Activated CD4-positive, alpha-beta T cell treated with anti-CD3 and anti-CD28 coated beads, Interleukin-2, amount 10 ng/mL, durations not matched to agents 7 days and 5 days (primary cell): ENCODE measurements at places on chromosomes 1 and 21. TPM values are rescaled to one million over a fixed set of nuclear protein-coding genes. Genes with fewer than 3 reads are reported as not detected.

- no peak for DNase-seq
- no peaks in the 10 kb centered on the region for H3K4me1 ChIP-seq
- no peak overlapping the region for H3K27ac ChIP-seq
- no peak overlapping the region for H3K4me3 ChIP-seq
Observed at GRCh38 chr1:79110749-79111148, 104.2 kb upstream of the ADGRL4 start.

GRCh38 chr21:37758982-37759381 is 157.3 kb downstream of the KCNJ6 start:
- H3K27me3 ChIP-seq: no peaks in the 10 kb centered on the region
- no peak overlapping the region for H3K4me3 ChIP-seq
- no peaks in the 10 kb centered on the region for H3K36me3 ChIP-seq
- H3K4me1 ChIP-seq: no peaks in the 10 kb centered on the region
- no peak for DNase-seq

- H3K27ac ChIP-seq: no peak overlapping the region
- no peak for DNase-seq
- H3K27me3 ChIP-seq: no peaks in the 10 kb centered on the region
- H3K36me3 ChIP-seq: peaks cover 66% of the 10 kb centered on the region
- peaks cover 46% of the 10 kb centered on the region for H3K4me1 ChIP-seq
- no peak overlapping the region for H3K4me3 ChIP-seq
Observed at GRCh38 chr1:39001516-39002421, 10.7 kb downstream of the AKIRIN1 start.

- no peak for DNase-seq
- no peaks in the 10 kb centered on the region for H3K36me3 ChIP-seq
- H3K4me1 ChIP-seq: peaks cover 7% of the 10 kb centered on the region
Observed at GRCh38 chr1:211634461-211634860, 41.0 kb downstream of the NEK2 start.

GRCh38 chr21:38793926-38794713 is 11.6 kb upstream of the ETS2 start:
- H3K27ac ChIP-seq: no peak overlapping the region
- no peaks in the 10 kb centered on the region for H3K27me3 ChIP-seq

GRCh38 chr1:39110882-39111281 is 84.7 kb downstream of the NDUFS5 start:
- peaks cover 4% of the 10 kb centered on the region for H3K27me3 ChIP-seq
- H3K4me1 ChIP-seq: peaks cover 7% of the 10 kb centered on the region
- H3K4me3 ChIP-seq: no peak overlapping the region
- H3K36me3 ChIP-seq: no peaks in the 10 kb centered on the region
- DNase-seq: no peak

DNA sequence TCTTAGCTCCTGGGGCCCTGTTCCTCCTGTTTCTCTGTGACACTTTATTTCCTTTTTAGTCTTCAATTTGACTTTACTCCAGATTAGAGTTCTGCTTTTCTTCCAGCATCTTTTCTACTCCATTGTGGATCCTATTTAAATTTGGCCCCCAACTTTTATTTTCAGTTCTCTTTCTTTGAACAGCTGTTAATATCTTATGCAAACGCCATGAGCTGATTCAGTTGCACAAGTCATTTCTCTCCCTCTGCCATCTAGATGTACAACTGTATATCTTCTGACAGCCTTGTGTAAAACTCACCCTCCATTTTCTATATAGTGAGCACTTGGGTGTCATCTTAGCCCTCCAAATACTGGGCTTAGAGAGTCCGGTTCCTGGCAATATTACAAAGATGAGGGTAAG is 42.2 kb downstream of the SPATA17 start:
- no peaks in the 10 kb centered on the region for H3K4me1 ChIP-seq
- no peak for DNase-seq
- H3K4me3 ChIP-seq: no peak overlapping the region
- H3K36me3 ChIP-seq: no peaks in the 10 kb centered on the region

- peak overlapping the region; percentile 71 for H3K4me3 ChIP-seq
- peaks cover 18% of the 10 kb centered on the region for H3K36me3 ChIP-seq
- peaks cover 25% of the 10 kb centered on the region for H3K27me3 ChIP-seq
- peaks cover 65% of the 10 kb centered on the region for H3K4me1 ChIP-seq
Observed at GRCh38 chr1:112704934-112705627, 1.8 kb downstream of the RHOC start.

GRCh38 chr1:214187121-214187900 is 93.6 kb upstream of the SMYD2 start:
- H3K27ac ChIP-seq: no peak overlapping the region
- peaks cover 65% of the 10 kb centered on the region for H3K27me3 ChIP-seq
- H3K4me1 ChIP-seq: peaks cover 3% of the 10 kb centered on the region
- no peak overlapping the region for H3K4me3 ChIP-seq
- no peak for DNase-seq
- no peaks in the 10 kb centered on the region for H3K36me3 ChIP-seq

- no peaks in the 10 kb centered on the region for H3K27me3 ChIP-seq
- no peaks in the 10 kb centered on the region for H3K36me3 ChIP-seq
- no peak for DNase-seq
Observed at GRCh38 chr1:164725401-164725800, 166.4 kb downstream of the PBX1 start.

- no peaks in the 10 kb centered on the region for H3K27me3 ChIP-seq
- peaks cover 72% of the 10 kb centered on the region for H3K4me1 ChIP-seq
- H3K36me3 ChIP-seq: peaks cover 52% of the 10 kb centered on the region
- no peak for DNase-seq
- peak overlapping the region; percentile 86 for H3K27ac ChIP-seq
- peak overlapping the region; percentile 90 for H3K4me3 ChIP-seq
Observed at GRCh38 chr1:26546375-26546774, 16.8 kb downstream of the RPS6KA1 start.

DNA sequence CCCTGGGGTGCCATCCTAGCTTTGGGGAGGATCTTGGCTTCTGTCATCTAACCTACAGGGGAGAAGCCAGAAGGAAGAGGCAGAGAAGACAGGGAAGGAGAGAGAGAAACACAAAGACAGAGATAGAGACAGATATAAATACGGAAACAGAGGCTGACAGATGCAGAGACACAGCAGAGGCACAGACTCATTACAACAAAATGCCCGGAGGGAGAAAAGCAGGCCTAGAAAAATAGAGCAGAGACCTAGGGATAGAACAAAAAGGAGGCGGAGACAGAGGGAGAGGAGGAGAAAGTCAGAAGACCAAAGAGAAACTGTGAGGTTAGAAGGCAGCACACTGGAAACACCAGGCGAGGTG is 1.9 kb downstream of the PEAR1 start:
- H3K4me3 ChIP-seq: no peak overlapping the region
- no peak overlapping the region for H3K27ac ChIP-seq
- DNase-seq: no peak
- no peaks in the 10 kb centered on the region for H3K36me3 ChIP-seq
- H3K27me3 ChIP-seq: peaks cover 46% of the 10 kb centered on the region
- H3K4me1 ChIP-seq: peaks cover 34% of the 10 kb centered on the region

DNA sequence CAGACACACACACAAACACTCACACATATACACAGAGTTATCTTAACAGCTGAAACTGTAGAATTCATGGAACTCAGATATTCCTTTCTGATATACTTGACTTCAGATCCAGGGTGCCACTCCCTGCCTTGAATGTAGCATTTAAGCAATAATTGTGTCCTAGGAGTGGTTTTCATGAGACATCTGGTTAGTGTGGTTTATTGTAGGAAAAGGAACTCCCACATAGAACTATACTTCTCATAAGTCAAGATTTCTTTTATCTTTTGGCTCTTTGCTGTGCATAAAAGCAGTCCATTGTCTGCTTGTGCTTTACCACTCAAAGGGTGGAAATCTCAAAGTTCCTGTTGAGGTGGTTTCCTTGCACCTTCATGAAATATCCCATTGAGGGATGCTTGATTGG is 272.6 kb upstream of the SGIP1 start:
- no peaks in the 10 kb centered on the region for H3K27me3 ChIP-seq
- H3K4me3 ChIP-seq: no peak overlapping the region
- peaks cover 56% of the 10 kb centered on the region for H3K4me1 ChIP-seq
- H3K36me3 ChIP-seq: peaks cover 3% of the 10 kb centered on the region

- H3K4me1 ChIP-seq: peaks cover 47% of the 10 kb centered on the region
- peak; percentile 20 for DNase-seq
- peak overlapping the region; percentile 95 for H3K4me3 ChIP-seq
- peaks cover 9% of the 10 kb centered on the region for H3K36me3 ChIP-seq
- no peaks in the 10 kb centered on the region for H3K27me3 ChIP-seq
Observed at GRCh38 chr1:153921803-153922075, 1.0 kb downstream of the GATAD2B start.

- H3K36me3 ChIP-seq: no peaks in the 10 kb centered on the region
- peaks cover 3% of the 10 kb centered on the region for H3K4me1 ChIP-seq
- H3K27me3 ChIP-seq: no peaks in the 10 kb centered on the region
Observed at GRCh38 chr1:230758709-230759368, 11.7 kb downstream of the CAPN9 start.

DNA sequence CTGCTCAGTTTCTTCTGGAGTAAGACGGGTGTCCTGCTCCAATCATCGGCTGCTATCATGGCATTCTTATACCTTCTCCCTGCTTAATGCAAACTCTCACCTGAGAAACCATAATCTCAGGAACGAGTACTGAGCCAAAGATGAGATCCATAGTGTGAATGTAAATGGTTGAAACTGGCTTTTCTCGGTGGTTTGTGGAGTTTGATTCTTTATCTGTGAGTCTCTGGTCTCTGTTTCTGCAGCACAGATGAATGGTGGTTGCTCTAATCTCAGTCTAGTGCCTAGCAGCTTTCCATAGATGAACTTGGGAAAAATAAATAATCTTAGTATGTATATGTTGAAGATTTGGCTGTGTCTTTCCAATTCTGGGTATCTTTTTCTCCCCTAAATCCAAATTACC is 274.4 kb downstream of the HHAT start:
- no peak overlapping the region for H3K27ac ChIP-seq
- no peaks in the 10 kb centered on the region for H3K27me3 ChIP-seq
- H3K4me3 ChIP-seq: no peak overlapping the region
- DNase-seq: no peak
- H3K36me3 ChIP-seq: no peaks in the 10 kb centered on the region
- H3K4me1 ChIP-seq: no peaks in the 10 kb centered on the region

DNA sequence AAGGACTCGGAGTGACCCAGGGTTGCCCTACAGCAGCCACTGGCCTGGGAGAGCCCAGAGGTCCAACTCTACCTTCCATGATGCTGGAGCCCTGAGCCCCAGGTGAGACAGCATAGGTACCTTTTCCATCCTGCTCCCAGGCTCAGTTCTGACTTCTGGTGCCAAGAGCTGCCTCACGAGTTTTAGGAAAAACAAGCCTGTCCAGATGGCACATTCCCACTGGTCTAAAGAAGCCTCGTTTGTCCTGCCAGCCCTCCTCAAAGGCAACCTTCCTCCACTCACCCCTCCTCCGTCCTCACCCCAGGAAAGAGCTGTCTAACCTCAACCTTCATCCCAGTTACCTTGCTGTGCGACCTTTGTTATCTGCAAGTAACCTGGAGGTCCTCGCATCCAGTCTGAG is 53.5 kb upstream of the PRELP start:
- H3K27ac ChIP-seq: no peak overlapping the region
- H3K27me3 ChIP-seq: peaks cover 27% of the 10 kb centered on the region
- DNase-seq: no peak
- no peak overlapping the region for H3K4me3 ChIP-seq
- no peaks in the 10 kb centered on the region for H3K4me1 ChIP-seq

- H3K36me3 ChIP-seq: no peaks in the 10 kb centered on the region
- H3K27ac ChIP-seq: no peak overlapping the region
- no peak overlapping the region for H3K4me3 ChIP-seq
- H3K27me3 ChIP-seq: no peaks in the 10 kb centered on the region
Observed at GRCh38 chr1:164519426-164519825, 39.6 kb upstream of the PBX1 start.

GRCh38 chr1:9881838-9882249 is 28.2 kb downstream of the CTNNBIP1 start:
- H3K27ac ChIP-seq: peak overlapping the region; percentile 81
- no peak for DNase-seq
- peaks cover 26% of the 10 kb centered on the region for H3K4me1 ChIP-seq
- H3K4me3 ChIP-seq: no peak overlapping the region
- H3K36me3 ChIP-seq: no peaks in the 10 kb centered on the region

DNA sequence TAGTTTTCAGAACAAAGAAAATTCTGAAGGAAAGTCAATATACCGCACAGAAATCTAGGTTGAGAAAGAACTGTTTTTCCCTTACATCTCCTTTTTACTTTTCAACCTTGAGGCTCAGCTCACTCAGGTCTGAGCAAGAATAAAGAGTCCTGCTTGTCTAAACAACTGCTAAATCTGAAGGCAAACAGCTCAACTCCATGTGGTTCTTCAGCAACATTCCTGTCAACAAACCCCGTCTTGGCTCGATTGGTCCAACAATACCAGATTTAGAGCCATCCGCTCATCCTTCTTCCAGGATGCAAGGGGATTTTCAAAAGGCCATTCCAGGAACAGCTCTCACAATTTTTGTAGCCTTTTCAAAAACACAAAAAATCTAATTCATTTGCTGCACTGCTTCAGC is 119.8 kb downstream of the HLCS start:
- H3K27ac ChIP-seq: no peak overlapping the region
- H3K36me3 ChIP-seq: no peaks in the 10 kb centered on the region
- H3K4me3 ChIP-seq: no peak overlapping the region
- no peaks in the 10 kb centered on the region for H3K27me3 ChIP-seq
- H3K4me1 ChIP-seq: peaks cover 4% of the 10 kb centered on the region
- DNase-seq: no peak

- H3K27ac ChIP-seq: no peak overlapping the region
- peaks cover 20% of the 10 kb centered on the region for H3K4me1 ChIP-seq
- DNase-seq: no peak
- H3K27me3 ChIP-seq: peaks cover 16% of the 10 kb centered on the region
Observed at GRCh38 chr1:101448018-101448417, 211.2 kb downstream of the S1PR1 start.

DNA sequence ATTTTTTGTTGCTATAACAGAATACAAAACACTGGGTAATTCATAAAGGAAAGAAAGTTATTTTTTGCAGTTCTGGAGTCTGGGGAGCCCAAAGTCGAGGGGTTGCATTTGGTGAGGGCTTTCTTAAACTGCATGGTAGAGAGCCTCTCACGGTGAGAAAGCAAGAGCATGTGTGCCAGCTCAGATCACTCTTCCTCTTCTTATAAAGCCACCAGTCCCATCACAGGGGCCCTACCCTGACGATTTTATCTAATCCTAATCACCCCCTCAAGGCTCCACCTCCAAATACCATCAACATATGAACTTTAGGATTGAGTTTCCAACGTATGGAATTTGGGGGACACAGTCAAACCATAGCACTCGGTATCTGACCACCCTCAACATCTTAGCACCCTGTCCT is 1.0 kb upstream of the STRIP1 start:
- peak overlapping the region; percentile 93 for H3K27ac ChIP-seq
- peaks cover 16% of the 10 kb centered on the region for H3K36me3 ChIP-seq
- H3K4me3 ChIP-seq: no peak overlapping the region
- no peak for DNase-seq
- no peaks in the 10 kb centered on the region for H3K27me3 ChIP-seq
- H3K4me1 ChIP-seq: peaks cover 66% of the 10 kb centered on the region

AMIGO1 gene
- total RNA-seq: 5.8 TPM

GJC2 gene
- total RNA-seq: 0.62 TPM

MYBPH gene
- not detected for total RNA-seq

KLHDC7A gene
- total RNA-seq: not detected

SPATA46 gene
- total RNA-seq: not detected

NEXN gene
- 5.3 TPM for total RNA-seq

INAVA gene
- total RNA-seq: not detected
